ENCODE measurements at places on chromosomes 3 and 15.

DNA sequence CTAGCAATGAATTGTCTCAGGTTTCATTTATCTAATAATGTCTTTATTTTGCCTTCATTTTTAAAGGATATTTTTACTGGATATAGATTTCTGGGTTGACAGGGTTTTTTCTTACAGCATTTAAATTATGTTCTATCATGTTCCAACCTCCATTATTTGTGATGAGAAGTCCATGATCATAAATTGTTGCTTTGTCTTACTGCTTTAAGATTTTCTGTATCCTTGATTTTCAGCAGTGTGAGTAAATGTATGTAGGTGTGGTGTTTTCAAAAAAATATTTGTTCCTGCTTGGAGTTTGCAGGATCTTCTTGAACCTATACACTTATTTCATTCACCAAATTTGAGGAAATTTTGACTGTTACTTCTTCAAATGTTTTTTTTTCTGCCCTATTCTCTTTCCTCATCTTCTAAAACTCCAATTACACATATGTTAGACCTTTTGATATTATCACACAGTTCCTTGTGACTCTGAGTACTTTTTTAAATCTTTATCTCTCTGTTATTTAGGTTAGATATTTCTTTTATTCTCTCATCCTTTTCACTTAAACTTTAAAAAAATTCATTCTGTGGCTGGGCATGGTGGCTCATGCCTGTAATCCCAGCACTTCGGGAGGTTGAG is 43.7 kb upstream of the SELENOK start:
- no peak for DNase-seq

- DNase-seq, result no peak
Measured at GRCh38 chr15:82832601-82833361, 23.4 kb downstream of the WHAMM start.

GRCh38 chr3:107450254-107450893 is 72.4 kb upstream of the BBX start:
- DNase-seq, result no peak

DNA sequence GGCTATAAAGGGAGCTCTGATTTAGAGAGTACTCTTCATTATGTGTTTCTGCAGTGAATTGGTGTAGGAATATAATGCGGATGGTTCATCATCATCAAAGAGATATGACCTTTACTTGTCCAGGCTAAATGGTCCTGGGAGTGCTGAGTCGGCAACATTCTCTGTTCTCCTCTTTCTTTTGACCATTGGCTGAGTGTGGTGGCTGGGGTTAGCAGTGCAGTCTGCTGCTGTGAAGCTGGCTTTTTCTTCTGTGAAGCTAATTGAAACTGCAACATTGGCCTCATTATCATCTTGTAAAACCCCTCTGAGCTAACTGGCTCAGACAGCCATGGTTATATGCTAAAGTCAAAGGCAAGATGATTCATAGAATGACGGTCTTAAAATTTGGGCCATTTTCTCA is 83.8 kb downstream of the THRB start:
- no peak for DNase-seq
